Mucosa of descending colon (tissue), 3 donors: ENCODE measurements at places on chromosomes 11 and 22. TPM values are rescaled to one million over a fixed set of nuclear protein-coding genes. Genes with fewer than 3 reads are reported as not detected.

Gene P2RX3
- total RNA-seq, result not detected

Gene RFPL1
- total RNA-seq, result not detected

Gene MLC1
- total RNA-seq, result not detected

DNA sequence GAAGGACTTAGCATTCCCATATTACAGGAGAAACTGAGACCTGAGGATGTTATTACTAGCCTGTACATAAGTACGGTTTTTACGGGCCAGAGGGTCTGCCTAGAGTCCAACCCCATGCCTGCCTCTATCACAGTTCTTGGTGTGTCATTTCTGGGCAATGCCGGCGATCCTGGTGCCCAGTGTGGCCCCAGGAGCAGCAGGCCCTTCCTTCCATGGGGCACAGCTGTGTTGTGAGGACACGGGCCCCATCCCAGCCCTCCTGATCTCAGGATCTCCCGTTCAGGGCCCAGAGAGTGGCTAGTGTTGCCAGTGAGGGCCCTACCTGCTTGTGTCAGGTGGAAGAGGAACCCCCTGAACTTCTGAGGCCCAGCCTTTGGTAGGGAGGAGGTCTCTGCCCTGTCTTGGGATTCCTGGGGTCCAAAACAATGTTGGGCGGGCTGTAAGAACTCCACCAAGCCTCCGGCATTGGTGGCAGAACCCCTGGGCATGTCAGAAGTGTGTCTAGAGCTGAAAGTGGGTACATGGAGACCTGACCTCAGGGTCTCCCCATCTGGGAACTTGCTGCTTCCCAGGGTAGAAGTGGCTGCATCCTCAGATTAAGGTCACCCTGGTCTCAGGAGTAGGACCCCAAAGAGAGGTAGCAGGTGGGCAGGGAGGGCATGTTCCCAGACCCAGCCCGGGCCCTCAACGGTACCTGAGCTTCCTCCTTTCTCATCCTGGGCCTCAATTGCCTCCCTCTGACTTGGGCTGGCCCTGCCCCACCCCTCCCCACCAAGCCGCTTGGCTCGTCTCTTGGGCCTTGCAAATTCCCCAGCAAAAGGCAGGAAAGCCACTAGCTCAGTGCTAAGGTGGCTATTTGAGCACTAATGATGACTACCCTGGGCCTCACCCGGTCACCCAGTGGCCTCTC, 74.6 kb upstream of the KCNQ1OT1 start:
- no peak for DNase-seq

- no peak for DNase-seq
These were observed 1004.5 kb upstream of the CCDC90B start for GRCh38 chr11:84290647-84291046.

DNA sequence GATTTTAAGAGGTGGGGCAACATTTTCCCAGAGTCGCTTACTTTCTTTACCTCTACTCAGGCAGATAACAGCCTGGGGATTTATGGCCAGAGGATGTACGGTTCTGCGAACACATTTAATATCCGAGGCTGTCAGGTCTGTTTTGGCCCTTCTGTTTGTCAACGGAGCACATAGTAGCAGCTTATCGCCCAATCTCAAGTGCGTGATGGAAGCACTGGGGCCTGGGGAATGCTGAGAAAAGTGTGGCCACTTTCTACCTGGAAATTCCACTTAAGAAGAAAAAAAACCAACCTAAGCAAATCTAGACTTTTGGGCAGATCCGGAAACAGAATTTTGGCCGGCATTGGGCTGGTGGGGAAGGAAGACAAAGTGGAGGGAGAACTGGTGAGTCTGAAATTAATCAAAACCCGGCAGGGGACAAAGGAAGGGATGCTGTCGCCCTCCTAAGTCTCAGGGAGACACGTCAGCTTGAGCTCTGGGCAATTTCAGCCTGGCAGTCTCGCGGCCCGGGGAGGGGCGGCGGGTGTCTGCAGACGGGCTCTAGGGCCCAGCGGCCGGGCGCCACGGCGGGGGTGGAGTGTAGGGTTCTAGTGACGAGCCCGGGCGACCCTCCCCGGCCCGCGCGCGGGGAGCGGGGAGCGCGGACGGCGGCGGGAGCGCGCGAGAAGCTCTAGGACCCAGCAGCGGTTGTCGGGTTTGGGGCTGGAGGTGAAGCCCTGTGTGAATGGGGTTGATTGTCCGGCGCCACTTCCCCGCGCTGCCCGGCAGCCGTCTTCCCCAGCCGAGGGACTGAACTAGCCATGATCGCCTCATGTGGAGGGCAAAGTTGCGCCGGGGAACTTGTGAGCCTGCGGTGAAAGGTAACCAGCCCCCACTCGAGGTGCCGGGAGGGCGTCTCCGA, at the start of gene AMOTL1:
AMOTL1 (plus strand) TSS at position 656 of the 901 bp plus-strand sequence; CDS start at position 812, 156 bp downstream.
- DNase-seq, result peak; percentile 68

DNA sequence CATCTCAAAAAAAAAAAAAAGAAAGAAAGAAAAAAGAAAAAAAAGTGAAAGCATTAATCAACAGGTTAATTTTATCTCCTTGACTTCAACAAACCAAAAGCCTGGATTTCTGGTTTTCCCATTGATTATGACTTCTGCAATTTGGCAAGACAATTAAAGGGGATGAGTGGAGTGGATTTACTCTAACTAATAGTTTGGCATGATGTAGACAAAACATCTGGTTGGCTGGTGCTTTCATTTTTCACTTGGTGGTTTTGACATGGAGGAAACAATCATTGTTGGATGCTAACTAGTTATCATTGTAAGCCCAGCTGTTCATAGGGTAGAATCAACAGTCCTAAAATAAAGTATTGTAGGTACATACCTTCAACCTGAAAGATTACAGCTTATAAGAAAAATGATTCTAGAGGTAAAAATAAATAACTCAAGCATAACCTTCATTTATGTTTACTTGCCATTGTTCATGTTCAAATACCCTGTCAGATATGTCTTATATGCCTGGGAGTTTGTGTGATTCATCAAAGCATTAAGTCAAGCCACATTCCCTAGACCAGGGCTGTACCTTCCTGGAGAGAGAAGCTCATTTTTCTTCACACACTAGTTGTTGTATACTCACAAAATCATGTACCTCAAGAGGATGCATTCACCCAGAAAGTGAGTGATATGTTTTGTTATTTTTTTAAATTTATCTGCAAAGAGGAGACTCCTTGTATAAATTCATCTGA, 15.1 kb downstream of the FIBIN start:
- DNase-seq, result no peak

- DNase-seq, result peak; percentile 55
These were observed 36.8 kb downstream of the BARX2 start for GRCh38 chr11:129412494-129412893.
